ENCODE measurements at places on chromosomes 6 and 20.

- no peak for DNase-seq
These were observed 32.9 kb upstream of the RPL7L1 start for GRCh38 chr6:42846505-42846904.

- no peak for DNase-seq
These were observed 42.7 kb downstream of the REPS1 start for GRCh38 chr6:138945354-138945753.

- no peak for DNase-seq
These were observed 25.3 kb upstream of the CHD6 start for GRCh38 chr20:41643504-41643938.

DNA sequence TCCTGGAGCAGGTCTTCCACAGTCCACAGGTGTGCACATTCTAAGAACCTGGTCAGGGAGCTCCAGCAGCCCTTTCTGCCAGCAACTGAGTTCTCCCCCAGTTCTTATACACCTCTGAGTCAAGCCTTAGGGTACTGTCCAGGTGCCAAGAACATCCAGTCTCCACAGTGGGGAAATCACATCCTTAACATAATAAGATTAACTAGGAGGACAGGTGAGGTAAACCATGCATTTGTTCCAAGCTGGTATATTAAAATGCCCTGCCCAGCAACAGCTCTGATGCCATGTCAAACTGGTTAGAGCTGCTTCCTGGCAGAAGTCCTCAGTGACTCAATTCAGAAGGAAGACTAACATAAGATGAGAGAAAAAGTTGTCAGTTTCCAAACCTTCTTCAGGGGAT is 303.9 kb upstream of the SGK1 start:
- no peak for DNase-seq

DNA sequence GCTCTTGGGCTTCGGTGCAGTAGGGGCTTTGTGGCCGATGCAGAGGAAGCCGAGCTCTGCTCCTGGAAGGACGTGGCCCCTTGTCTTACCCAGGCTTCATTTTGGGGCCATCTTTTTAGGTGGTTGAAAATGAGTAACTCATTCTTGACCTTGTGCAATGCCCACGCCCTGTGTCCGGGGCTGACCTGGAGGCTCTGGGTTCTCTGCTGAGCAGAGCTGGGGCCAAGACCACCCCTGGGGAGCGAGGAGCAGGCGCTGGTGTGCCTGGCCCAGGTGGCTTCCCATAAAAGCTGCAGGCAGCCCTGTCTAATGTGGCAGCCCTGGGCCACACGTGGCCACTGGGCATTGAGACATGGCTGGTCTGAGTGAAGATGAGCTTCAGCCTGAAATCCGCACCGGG is 25.7 kb downstream of the NTSR1 start:
- no peak for DNase-seq

GRCh38 chr6:81366972-81367371 is 385.5 kb downstream of the TENT5A start:
- no peak for DNase-seq

GRCh38 chr6:97009781-97010492 is 85.4 kb downstream of the KLHL32 start:
- no peak for DNase-seq

GRCh38 chr6:111854683-111855082 is 18.6 kb downstream of the FYN start:
- DNase-seq = no peak

All from activated CD4-positive, CD25-positive, alpha-beta regulatory T cell treated with anti-CD3 and anti-CD28 coated beads, Interleukin-2, amount 50 U/mL, for 16 hours (primary cell).